ENCODE measurements at places on chromosomes 11 and 22.

DNA sequence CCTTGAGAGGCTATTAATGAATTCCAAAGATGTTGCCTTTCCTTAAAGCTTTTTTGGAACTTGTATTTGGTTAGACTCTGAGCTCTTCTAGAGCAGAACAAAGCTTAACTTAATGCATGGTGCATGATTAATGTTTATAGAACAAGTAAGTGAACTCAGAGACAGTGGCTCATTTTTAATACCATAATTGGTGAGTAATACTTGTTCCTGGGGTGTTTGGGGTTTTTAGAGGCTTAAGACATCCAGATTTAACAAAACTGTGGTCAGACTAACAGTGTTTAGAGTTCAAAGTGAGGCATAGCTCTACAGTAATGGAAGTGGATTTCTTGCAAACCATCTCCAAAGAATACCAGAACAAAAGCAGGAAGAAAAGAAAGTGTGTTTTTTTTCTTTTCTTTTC, 73.7 kb upstream of the CTSC start:
- DNase-seq: no peak

DNA sequence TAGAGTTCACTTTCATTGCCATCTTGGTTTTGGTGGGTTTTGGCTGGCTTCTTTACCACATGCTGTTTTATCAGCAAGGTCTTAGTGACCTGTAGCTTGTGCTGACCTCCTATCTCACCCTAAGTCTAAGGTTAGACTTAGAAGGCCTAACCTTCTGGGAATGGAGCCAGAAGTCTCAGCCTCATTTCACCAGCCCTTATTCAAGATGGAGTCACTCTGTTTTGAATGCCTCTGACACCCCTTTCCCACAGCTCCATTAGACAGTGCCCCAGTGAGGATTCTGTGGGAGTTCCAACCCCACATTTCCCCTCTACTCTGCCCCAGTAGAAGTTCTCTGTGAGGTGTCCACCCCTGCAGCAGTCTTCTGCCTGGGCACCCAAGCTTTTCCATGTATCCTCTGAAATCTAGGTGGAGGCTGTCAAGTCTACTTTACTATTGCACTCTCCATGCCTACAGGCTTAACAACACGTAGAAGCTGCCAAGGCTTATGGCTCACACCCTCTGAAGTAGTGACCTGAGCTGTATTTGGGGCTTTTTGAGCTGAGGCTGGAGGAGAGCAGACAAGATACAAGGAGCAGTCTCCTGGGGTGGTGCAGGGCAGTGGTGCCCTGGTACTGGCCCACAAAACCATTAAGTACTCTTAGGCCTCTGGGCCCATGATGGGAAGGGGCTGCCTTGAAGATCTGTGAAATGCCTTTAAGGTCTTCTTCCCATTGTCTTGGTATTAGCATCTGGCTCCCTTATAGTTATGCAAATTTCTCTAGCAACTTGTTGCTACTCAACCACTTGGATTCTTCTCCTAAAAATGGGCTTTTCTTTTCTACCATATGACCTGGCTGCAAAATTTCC, 65.9 kb upstream of the SC5D start:
- DNase-seq: no peak

GRCh38 chr11:66543263-66544107, 2.4 kb downstream of the ZDHHC24 start:
- peak; percentile 82 for DNase-seq

GRCh38 chr11:83448686-83449085, 162.5 kb upstream of the CCDC90B start:
- DNase-seq: no peak

DNA sequence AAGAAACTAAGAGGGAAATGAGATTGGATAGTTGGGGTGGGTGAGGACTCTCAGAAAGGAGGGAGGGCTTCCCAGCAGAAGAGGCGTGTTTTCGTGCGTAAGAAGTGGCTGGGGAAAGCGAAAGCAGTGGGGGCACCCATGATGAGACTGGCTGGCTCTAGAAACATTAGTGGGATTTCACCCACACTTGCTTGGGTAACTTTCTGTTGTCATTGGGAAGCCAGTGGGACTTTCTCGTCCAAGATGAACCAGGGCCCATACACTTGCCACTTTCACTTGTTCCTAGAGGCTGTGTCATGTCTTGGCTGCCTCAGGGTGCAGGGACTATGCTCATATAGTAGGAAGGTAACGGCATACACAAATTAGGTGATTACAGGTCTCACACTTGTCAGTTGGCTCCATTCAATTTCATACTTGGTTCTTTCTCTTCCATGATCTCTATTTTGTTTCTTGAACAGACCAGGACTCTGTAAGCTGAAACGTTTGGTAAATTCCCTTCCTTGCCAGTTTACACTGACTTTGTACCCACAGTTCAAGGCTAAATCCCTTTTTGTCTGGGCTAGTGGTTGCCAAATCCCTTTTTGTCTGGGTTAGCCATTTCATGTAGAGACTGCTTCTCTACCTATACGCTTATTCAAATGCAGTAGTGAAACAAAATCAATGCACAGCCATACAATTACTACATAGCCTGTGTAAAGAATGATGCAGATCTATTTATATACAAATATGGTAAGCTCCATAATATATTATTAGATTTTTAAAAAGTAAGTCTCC, 42.0 kb upstream of the CXCR5 start:
- DNase-seq: peak; percentile 59

GRCh38 chr11:46671958-46672315, 28.5 kb downstream of the ARHGAP1 start:
- no peak for DNase-seq

GRCh38 chr11:117818041-117818873, 6.3 kb downstream of the FXYD2 start:
- DNase-seq: peak; percentile 58

DNA sequence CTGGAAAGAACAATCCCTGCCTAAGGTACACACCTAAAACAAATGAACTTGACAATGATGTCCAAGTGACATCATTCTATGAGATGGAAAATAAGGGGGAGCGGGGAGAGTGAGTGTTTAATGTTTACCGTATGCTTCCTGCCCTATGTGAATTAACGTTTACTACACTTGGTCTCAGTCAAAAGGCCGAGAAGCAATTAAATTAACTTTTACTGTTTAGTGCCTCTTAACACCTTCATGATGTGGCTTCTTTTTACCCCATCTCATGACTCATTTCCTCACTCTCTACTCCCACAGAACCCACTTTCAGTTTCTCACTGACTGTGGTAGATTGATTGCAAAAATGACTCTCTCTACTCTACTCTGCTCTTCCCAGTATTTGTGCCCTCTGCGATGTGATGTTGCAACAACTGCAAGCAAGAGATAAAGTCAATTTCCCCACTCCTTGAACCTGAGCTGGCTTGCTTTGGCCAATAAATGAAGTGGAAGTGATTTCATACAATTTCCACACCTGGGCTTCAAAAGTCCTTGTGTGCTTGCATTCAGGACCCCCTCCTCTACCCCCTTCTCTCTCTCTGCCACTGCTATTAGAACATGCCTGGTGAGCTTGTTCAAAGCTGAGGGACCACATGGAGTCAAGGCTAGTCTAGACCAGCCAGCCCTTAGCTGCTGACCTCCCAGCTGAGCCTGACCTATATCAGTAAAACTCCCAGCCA, 11.6 kb upstream of the ALKBH3 start:
- peak; percentile 47 for DNase-seq

- no peak for DNase-seq
Observed at GRCh38 chr11:105780781-105781525, 171.1 kb downstream of the GRIA4 start.

DNA sequence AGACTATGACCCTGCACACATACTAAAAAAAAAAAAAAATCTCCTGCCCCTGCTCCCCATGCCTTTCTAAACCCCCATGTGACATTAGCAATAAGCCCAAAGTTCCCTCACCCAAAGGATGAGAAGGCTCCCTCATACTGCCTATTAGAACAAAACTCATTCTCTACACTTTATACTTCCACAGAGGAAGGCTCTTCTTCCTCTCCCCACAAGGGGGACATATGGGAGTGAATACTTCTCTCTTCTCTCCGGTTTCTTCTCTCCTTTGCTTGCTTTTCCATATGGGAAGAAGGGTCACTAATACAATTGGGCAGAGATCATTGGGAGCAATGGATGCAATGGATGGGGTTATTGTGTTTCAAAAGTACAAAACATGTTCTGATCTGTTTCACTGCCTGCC, 3.3 kb downstream of the OR52L1 start:
- no peak for DNase-seq

DNA sequence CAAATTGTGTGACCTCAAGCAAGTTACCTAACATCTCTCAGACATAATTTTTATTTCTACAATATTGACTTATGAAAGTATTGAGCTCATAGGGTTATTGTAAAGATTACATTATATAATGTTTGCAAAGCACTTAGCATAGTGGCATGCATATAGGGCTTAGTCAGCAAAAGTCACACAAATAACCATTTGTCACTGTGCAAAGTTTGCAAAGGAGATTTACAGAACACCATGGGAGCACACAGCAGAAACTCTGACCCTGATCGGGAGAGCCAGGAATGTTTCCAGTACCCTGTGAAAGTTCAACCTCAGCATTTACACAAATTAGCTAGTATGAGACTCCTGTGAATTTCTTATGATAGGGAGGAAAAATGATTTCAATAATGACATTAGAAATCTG, 804.6 kb upstream of the RAG2 start:
- no peak for DNase-seq

DNA sequence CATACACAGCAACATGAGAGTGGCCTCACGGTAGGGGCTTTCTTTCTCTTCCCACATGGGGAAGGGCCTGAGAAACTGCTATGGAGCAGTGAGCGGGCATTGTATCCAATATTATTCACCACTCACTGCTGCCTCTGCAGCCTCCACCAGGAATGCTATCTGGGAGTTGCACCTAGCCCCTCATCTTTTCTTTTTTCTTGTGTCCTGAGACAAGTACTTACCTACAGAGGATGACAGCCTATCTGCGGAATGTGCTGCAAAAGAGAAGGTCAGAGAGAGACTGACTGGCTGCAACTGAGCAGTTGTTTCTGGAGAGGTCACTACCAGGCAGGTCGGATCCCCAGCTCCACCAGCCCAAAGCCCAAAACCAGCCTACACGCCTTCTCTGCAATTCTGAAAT, 52.1 kb upstream of the HTATIP2 start:
- DNase-seq: no peak

DNA sequence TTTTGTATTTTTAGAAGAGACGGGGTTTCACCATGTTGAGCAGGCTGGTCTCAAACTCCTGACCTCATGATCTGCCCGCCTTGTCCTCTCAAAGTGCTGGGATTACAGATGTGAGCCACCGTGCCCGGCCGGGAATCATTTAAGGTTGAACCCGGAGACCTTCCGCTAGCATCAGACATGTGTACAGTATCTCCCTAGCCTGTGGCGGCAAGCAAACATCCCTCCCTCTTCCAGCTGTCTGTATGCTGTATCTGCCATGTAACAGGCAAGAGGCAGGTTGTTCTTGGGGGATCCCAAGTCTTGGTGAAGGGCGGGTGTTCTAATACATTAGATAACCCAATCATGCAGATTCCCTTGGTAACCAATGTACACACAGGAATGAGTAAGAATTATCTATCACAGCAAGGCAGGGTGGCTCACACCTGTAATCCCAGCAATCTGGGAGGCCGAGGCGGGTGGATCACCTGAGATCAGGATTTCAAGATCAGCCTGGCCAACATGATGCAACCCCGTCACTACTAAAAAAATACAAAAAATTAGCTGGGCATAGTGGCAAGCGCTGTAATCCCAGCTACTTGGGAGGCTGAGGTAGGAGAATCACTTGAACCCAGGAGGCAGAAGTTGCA, 58.1 kb upstream of the RBFOX2 start:
- DNase-seq: no peak

DNA sequence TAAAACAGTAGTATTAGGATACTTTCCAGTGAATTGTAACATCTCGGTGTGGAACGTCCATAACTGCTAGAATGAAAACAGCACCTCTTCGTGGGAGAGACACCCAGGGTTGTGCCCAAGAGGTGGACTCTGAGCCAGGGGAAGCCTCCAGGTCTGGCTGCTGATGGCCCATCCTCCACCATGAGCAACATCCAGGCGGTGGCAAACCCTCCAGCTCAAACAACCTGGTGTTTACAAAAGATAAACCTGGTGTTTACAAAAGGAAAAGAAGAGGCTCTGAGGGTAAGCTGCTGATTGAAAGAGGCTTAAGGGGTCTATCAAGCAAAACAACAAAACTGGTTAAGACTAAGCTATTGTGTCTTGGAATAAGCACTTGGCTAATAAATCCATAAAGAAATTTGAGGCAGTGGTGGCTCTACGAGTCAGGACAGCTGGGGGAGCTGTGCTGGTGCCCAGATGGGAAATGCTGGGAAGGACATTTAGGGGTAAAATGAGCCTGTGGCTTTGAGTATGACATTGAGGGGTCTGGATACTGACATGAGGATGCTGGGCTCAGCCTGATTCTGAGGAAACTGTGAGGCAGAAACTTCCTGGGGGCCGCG, 909.0 kb downstream of the BRD1 start:
- no peak for DNase-seq

DNA sequence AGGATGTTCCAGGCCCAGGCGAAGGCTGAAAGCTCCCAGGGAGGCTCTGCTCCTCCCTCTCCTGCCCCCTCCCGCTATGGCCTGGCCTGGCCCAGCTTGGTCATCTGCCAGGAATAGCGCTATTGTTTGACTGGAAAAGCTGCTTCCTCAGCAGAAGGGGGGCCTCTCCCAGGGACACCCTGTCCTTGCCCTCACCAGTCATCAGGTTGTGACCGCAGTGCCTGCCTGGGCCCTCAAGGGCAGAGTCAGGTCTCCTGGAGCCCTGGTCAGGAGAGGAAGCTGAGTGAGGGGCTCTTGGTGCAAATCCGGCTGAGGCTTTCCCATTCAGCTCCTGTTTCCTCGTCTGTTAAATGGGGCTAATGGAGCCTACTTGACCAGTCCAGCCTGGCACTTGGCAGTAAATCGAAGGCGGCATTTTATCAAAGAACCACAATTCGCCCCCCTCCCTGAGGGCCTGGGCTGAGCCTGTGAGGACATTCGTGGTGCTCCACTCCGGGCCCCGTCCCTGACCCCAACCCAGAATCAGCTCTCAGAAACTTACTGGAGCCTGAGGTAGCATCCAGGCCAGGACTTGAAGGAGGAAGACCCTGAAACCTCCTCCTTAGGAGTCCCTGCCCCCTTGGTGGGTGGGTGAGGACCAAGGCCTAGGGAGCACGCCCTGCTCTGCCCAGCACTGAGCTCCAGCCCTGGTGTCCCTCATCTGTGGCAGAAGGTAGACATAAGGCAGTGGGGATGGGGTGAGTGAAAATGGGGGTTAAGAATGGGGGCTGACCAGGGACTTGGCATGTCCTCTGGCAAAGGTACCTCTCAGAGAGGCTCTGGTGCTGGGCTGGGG, 2.0 kb upstream of the CASTOR1 start:
- DNase-seq: no peak

- DNase-seq: peak; percentile 58
Observed at GRCh38 chr11:71447791-71448256, 369 bp downstream of the DHCR7 start.

DNA sequence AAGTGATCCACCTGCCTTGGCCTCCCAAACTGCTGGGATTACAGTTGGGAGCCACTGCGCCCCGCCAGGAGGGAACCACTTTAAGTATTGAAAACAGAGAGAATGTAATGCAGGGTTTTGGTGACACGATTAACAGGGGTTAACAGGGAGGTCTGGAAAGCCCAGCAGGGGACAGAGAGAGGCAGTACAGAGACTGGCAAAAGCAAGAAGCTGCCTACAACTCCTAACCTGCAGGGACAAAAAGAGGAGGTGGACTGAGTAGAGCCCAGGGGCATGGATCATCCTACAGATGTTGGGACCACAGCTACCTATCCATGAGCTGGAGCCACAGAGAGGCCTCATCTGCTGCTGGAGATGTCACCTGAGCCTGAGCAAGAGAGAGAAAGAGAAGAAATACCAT, 1.7 kb upstream of the SPINDOC start:
- no peak for DNase-seq

GRCh38 chr22:20750461-20751184, 23.3 kb upstream of the SERPIND1 start:
- DNase-seq: no peak
